ENCODE measurements at places on chromosomes 1 and 21. TPM values are rescaled to one million over a fixed set of nuclear protein-coding genes. Genes with fewer than 3 reads are reported as not detected.
A peak's percentile ranks its signal among the peaks of the same experiment; 100 is the strongest.

DNA sequence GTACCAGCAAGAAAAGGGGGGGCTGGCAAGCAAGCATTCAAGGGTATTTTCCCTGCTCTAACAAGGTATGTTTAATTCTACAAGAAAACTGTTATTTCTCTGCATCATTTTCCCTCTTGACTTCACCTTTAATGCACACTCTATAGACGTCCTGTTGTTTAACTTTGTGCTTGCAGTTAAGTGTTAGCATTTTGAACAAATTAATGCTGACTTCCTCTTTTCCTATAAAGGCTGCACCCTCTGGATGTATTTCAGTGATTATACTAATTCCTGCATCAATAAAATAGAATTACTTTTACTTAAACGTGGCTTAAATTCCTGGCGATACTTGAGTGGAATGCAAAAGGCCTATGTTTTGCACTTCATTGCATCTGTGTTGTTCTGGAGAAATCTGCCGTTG lies 183.3 kb downstream of the KCNJ6 start:
- DNase-seq, result no peak
- H3K4me1 ChIP-seq, result no peaks in the 10 kb centered on the region
- no peak overlapping the region for H3K4me3 ChIP-seq
- H3K27ac ChIP-seq, result no peak overlapping the region
- H3K36me3 ChIP-seq, result no peaks in the 10 kb centered on the region
- no peaks in the 10 kb centered on the region for H3K27me3 ChIP-seq

GRCh38 chr21:27578741-27579265 lies 611.9 kb upstream of the ADAMTS5 start:
- no peaks in the 10 kb centered on the region for H3K27me3 ChIP-seq
- DNase-seq, result no peak
- H3K27ac ChIP-seq, result no peak overlapping the region
- no peak overlapping the region for H3K4me3 ChIP-seq
- H3K36me3 ChIP-seq, result no peaks in the 10 kb centered on the region
- no peaks in the 10 kb centered on the region for H3K4me1 ChIP-seq

DNA sequence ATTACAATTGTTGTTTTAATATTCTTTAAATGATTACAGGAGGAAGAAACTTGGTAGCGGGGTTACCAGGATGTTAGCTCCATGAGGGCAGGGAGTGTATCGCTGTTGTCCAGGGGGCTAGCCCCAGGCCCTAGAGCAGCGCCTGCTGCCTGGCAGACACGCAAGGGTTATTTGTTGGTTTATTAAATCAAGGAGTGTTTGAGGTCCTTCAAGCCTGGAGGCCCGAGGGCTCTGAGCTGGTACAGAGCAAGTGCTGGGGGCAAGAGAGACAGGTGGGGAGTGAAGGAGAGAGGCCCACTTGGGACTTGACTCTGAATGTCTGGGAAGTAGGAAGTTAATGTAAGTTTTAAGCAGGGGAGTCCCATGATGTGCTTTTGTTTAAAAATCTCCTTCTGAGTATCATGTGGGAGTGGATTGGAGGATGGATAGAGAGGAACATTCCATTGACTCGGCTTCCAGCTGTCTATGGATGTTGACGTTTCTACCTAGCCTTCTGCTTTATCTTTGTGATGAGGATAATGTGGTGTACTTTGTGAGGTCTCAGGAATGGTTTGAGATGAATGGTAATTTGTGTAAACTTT lies 8.7 kb downstream of the ITSN1 start:
- H3K27ac ChIP-seq, result peak overlapping the region; percentile 63
- no peaks in the 10 kb centered on the region for H3K36me3 ChIP-seq

DNA sequence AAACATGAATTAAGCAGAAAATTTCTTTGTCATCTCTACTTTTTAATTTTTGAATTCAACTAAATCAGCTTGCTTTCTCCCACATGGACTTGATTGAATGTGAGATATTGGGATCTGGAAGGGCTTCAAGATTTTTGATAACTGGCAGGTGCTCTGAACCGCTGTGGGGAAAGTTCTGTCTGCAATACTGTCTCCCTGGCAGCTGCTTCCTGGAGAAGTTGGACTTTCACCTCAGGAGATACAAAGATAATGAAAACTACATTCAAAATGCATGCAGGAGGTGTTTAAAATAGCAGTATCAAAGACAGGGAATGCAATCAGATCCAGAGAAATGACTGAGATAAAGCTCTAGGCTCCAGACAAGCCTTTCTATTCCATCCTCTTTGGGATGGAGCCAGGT lies 338.3 kb downstream of the NEGR1 start:
- no peaks in the 10 kb centered on the region for H3K4me1 ChIP-seq
- no peak overlapping the region for H3K27ac ChIP-seq
- no peaks in the 10 kb centered on the region for H3K27me3 ChIP-seq
- no peak overlapping the region for H3K4me3 ChIP-seq

The ADAM15 gene
- 48.2 TPM for total RNA-seq

DNA sequence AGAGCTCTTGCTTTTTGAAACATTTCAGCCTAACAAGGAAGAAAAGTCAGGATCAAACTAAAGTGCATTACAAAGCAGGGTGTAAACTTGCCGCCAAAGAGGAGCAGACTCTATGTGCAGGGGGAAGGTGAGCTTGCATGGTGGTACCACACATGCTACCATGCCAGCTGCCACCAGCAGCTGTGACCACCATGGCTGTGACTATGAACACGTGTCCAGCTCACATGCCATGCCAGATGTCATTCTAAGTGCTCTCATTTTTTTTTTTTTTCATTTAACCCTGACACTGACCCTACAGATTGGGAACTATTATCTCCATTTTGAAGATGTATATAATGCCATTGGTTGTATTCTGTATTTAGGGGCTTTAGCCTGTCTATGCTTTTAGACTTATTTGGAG lies 79.0 kb downstream of the PCP4 start:
- H3K27me3 ChIP-seq, result no peaks in the 10 kb centered on the region
- no peak for DNase-seq
- H3K4me1 ChIP-seq, result no peaks in the 10 kb centered on the region

DNA sequence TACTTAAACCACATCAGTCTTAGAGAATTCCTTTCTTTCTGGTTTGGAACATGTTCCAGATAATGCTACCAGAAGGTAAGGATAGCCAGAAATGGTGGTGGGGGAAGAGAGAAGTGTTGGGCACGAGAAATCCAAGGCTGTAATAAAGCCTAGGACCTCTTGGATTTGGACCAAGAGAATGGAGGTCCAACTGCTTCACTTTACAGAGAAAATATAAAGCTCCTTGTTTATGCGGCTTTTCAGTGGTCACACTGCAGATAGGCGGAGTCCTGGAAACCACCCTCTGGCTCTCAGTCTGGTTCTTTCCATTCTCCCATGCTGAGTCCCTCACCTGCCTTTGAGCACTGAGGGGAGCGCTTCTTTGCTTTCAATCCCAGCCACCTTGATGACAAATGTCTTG lies 87.8 kb downstream of the ADCY10 start:
- peaks cover 22% of the 10 kb centered on the region for H3K4me1 ChIP-seq
- no peak for DNase-seq
- no peak overlapping the region for H3K4me3 ChIP-seq
- H3K27me3 ChIP-seq, result no peaks in the 10 kb centered on the region

GRCh38 chr1:65512967-65513780 lies 92.7 kb downstream of the LEPR start:
- H3K36me3 ChIP-seq, result no peaks in the 10 kb centered on the region
- no peaks in the 10 kb centered on the region for H3K27me3 ChIP-seq
- no peak overlapping the region for H3K4me3 ChIP-seq
- no peaks in the 10 kb centered on the region for H3K4me1 ChIP-seq
- H3K27ac ChIP-seq, result no peak overlapping the region
- DNase-seq, result no peak

- no peaks in the 10 kb centered on the region for H3K36me3 ChIP-seq
- H3K4me3 ChIP-seq, result no peak overlapping the region
- no peak overlapping the region for H3K27ac ChIP-seq
- H3K4me1 ChIP-seq, result no peaks in the 10 kb centered on the region
- H3K27me3 ChIP-seq, result no peaks in the 10 kb centered on the region
These were observed 138.0 kb upstream of the SOD1 start for GRCh38 chr21:31521515-31521914.

DNA sequence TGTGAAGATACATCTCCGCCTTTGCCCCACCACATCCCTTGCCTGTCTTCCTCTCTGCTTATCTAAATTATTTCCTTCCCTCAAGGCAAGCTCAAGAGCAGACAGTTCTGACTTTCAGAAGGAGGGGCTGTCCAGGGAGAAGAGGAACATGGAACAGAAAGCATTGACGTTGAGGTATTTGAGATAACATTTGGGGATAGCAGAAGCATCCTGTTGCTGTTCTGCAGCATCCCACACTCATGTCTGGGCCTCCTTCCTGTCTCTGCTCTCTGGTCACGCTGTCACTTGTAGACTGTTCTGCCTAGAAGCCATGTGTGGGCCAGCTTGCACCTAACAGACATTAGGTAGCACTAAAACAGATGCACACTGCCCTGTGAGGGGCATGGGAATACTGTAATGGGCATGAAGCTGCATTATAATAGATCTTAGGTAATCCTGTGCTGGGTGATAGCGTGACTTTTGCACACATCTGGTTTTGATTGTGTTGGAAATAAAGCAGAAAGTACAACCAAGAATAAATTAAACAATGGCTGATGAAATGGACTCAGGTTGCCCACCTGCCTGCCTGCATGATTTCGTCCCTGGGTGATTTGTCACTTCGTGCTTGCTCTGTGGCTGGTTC lies 660 bp upstream of the RD3 start:
- no peaks in the 10 kb centered on the region for H3K27me3 ChIP-seq
- H3K4me1 ChIP-seq, result no peaks in the 10 kb centered on the region
- no peaks in the 10 kb centered on the region for H3K36me3 ChIP-seq
- no peak overlapping the region for H3K4me3 ChIP-seq
- no peak overlapping the region for H3K27ac ChIP-seq
- DNase-seq, result no peak

- no peaks in the 10 kb centered on the region for H3K36me3 ChIP-seq
- H3K4me3 ChIP-seq, result no peak overlapping the region
- DNase-seq, result peak; percentile 22
These were observed 189.4 kb downstream of the PBX1 start for GRCh38 chr1:164748253-164748899.

DNA sequence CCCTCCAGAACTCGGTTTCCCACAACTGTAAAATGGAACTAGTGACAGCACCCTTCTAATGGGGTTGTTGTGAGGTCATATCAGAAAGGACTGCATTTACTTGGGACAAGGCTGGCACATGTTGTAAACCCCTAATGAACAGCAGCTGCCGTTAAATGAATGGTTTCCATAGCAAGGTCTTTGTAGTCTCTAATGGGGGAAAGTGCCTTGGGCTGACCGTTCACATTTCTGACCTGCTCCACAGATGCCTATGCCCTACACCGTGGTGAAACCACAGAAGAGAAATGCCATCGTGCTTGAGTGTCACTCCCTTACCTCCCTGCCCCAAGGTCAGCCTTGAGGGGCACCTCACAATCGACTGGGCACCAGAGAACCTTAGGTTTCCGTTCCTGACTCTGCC lies 143.1 kb downstream of the ZSCAN20 start:
- no peaks in the 10 kb centered on the region for H3K36me3 ChIP-seq
- H3K4me1 ChIP-seq, result no peaks in the 10 kb centered on the region
- H3K4me3 ChIP-seq, result no peak overlapping the region
- H3K27me3 ChIP-seq, result no peaks in the 10 kb centered on the region
- H3K27ac ChIP-seq, result no peak overlapping the region

GRCh38 chr1:26692211-26692792 lies 3.5 kb upstream of the ARID1A start:
- peaks cover 24% of the 10 kb centered on the region for H3K4me1 ChIP-seq
- no peaks in the 10 kb centered on the region for H3K27me3 ChIP-seq
- peak overlapping the region; percentile 97 for H3K27ac ChIP-seq

The SPATA6 gene
- total RNA-seq, result 1.8 TPM

DNA sequence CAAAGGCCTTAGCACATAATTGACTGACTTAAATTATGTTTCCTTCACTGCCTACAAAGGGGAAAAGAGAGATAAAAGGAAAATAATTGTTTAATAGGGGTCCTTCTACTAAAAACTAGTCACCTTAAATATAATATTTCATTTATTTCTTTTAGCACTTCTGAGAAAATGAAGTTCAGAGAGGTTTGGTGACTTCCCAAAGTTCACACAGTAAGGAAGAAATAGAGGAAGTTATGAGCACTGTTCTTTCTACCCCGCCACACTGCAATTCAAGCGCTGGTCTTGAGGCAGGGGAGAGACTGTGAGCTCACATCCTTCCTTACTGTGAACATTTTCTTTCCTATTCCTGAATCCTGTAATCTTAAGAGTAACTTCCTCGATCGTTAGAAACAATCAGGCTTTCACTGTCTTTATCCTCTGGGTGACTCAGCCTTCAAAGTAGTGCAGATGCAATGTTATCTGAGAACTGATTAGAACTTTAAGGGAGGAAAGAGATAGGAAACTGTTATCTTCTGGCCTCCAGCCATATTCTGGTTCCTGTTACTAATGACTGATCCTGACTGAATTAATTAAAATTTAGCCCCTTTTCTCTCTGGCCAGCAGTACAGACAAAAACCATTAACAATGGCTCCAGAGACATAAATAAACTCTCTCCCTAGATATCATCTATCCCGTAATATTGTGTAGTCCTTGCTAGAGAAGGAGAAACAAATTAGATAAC lies 6.8 kb downstream of the RGS5 start:
- DNase-seq, result peak; percentile 36
- H3K4me1 ChIP-seq, result peaks cover 8% of the 10 kb centered on the region
- no peaks in the 10 kb centered on the region for H3K36me3 ChIP-seq
- no peak overlapping the region for H3K27ac ChIP-seq

The TMEM51 gene
- 25.0 TPM for total RNA-seq

DNA sequence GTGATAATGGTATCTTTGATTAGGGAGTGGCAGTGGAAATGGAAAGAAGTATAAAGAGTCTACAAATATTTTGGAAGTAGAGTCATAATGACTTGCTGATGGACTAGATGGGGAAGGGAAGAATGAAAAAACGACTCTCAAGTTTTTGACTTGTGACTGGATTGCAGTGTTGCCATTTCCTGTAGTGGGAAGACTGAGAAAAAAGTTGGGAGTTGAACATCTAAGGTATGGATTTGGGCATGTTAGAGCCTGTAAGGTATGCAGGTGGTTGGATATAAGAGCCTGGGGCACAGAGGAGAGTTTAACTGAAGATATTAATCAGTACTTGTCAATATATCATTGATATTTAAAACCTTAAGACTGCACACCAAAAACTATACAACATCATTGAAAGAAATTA lies 19.4 kb downstream of the DNM3 start:
- no peak overlapping the region for H3K4me3 ChIP-seq
- H3K36me3 ChIP-seq, result no peaks in the 10 kb centered on the region
- H3K4me1 ChIP-seq, result no peaks in the 10 kb centered on the region
- no peak for DNase-seq
- H3K27ac ChIP-seq, result no peak overlapping the region

The TRIM45 gene
- 4.0 TPM for total RNA-seq

DNA sequence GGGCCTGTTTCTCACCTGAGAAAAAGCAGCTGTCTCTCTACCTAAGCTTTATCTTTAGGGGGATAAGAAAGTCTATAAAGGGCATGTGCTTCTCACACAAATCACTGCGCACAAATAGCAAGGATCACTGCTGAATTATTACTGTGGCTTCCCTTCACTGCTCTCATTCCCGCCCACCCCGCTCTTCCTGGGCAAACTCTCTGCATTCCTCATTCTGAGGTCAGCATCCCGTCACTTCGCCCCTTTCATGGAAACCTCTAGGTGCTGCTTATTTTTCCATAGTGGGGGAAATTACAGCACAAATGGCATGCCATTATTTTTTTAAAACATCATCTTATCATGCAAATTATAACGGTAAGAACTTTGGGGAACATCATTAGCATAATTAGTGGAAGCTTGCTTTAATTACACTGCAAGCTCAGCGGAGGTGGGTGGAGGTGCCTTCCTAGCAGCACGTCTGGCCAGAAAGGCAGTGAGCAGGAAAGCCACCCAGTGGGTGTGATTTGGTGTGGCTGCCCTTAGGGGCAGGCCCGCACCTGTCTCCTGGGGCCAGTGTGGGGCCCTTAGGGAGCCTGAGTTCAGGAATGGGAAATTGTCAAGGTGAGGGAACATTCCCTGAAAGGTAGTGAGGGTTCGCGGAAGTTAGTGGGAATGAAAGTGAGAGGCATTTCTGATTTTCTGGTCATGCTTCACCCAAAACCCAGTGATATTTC lies 105.9 kb downstream of the LAMC2 start:
- H3K4me1 ChIP-seq, result peaks cover 27% of the 10 kb centered on the region
- no peaks in the 10 kb centered on the region for H3K36me3 ChIP-seq
- H3K27me3 ChIP-seq, result no peaks in the 10 kb centered on the region
- peak overlapping the region; percentile 23 for H3K27ac ChIP-seq
